Stimulated activated CD4-positive, alpha-beta T cell treated with anti-CD3 and anti-CD28 coated beads, Interleukin-1b, Interleukin-23, amount 100 ng/mL, for 1 hour (primary cell): ENCODE measurements at places on chromosomes 2 and 18.

DNA sequence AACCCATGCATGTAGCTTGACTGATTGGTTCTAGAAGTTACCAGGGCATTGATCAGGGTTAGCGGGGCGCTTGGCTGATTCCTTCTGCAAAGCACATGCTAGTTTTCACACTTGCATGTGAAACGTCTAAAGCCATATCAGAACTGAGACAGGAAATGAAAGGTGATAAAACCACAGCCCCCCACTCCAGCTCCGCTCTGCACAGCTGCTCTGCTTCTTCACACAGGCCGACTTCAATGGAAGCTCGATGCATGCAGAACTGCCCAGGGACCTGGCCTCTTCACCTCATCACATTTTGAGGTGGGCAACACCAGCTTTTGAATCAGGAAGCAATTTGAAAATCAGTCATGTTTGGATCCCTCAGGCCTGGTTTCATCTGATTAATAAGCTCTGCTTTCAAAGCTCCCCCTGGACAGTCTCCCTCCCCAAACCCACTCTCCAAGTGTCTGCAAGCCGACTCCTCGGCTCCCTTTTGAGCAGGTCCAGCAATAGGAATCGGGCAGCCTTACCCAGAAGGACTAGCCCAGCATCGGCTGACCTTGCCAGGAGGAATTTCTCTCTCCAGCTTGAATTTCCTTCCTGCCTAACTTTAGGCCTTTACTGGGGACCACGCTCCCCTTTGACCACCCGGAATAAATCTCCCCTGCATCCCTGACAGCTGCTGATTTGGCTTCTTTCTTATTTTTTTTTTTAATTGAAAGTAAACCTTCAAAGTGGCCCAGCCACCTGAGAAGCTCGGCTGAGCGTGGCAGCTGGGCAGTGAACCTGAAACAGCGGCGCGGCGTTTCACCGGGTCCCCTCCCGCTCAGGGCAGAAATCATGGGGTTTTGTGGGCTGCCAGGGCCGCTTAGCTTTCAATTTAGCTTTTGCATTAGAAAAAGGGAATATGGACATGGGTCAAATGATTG is 31.7 kb downstream of the HRH4 start:
- DNase-seq, result no peak

GRCh38 chr2:191436368-191437055 is 191.3 kb downstream of the MYO1B start:
- DNase-seq, result no peak

- DNase-seq, result no peak
Measured at GRCh38 chr18:68604256-68604655, 110.7 kb downstream of the TMX3 start.

- DNase-seq, result no peak
Measured at GRCh38 chr2:122643725-122644329, 888.4 kb downstream of the TSN start.

- no peak for DNase-seq
Measured at GRCh38 chr2:85893428-85894258, 4.9 kb upstream of the ST3GAL5 start.
